Fibroblast of pulmonary artery (primary cell): ENCODE measurements at places on chromosomes 13 and 19.

- no peak for DNase-seq
Measured at GRCh38 chr13:112964971-112965492, 4.0 kb upstream of the MCF2L start.

DNA sequence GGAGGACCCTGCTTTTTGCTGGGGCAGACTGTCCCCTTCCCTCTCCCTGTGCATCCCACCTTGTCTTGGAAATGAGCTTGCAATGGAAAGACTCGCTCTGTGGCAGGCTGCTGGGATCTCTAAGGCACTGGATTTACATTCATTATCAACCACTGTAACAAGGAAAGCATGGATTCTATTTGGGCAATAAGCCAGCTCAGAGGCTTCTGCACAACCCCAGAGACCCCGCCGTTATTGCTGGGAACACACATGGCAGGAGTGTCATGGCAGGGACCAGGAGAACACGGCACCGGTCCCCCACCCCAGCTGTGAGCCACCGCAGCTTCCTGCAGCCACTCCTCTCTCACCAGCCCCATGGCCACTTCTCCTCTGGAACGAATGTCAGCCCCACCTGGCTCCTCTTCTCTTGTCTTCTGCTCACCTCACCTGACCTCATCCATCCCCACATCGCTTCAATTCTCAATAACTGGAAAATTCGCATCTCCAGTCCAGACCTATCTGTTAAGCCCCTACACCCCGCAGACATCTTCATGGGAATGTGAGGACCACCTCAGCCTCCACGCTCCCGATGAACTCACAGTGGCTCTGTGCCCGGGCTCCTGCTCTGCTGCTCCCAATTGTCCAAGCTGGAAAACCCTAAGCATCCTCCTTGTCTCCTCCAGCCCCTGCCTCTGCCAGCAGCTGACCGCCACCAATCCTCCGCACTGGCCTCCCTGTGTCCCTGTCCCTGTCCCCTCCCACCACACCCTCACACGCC is 181.5 kb downstream of the USP12 start:
- DNase-seq: no peak

- DNase-seq: no peak
Measured at GRCh38 chr13:28246891-28247290, 108.5 kb downstream of the PAN3 start.

DNA sequence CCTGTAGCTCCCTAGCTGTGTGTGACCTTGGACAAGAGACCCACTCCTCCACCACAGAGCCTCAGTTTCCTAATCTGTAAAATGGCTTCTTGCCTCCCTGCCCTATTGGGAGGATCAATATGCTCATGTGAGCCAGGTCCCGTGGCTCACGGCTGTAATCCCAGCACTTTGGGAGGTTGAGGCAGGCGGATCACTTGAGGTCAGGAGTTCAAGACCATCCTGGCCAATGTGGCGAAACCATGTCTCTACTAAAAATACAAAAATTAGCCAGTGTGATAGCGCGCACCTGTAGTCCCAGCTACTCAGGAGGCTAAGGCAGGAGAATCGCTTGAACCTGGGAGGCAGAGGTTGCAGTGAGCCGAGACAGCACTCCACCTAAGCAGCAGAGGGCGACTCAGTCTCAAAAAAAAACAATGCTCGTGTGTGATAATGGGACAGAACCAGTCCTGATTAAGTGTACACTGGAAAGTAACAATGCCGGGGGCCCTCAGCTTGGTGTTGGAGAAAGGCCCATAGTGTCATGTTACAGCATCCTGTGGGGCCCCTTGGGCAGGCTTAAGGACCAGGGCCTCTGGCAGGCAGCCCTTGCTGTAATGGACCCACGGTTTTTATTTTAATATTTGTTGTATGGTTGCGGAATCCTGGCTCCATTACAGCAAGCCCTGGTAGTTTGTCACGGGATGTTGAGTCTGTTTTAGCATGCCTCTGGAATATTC is 6.8 kb downstream of the RPS11 start:
- peak; percentile 95 for DNase-seq

- no peak for DNase-seq
Measured at GRCh38 chr13:61144301-61144700, 271.3 kb downstream of the PCDH20 start.

GRCh38 chr19:45423589-45424190 is at the start of gene ERCC1:
ERCC1 (minus strand) TSS chr19:45423917; CDS start chr19:45423374, 543 bp downstream.
- peak; percentile 95 for DNase-seq

DNA sequence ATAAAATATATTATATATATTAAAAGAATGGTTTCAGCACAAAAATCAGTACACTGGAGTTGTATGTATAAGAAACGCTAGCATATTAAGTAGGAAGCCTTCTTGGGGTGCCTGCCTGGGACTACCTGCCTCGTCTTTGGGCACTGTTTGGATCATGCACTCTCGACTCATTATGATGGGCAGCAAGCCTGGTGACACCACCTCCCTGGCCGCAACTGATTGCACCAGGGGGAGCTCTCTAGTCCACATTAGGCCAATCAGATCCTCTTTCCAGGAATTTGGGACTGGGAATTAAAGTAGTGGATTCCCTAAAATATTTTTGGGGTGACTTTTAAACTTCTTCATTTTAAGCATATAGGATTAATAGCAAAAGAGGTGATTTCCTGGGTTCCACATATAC is 56.0 kb upstream of the RGCC start:
- DNase-seq: no peak

- no peak for DNase-seq
Measured at GRCh38 chr19:13839938-13840304, 37.0 kb upstream of the NANOS3 start.

- DNase-seq: peak; percentile 56
Measured at GRCh38 chr13:29878101-29878500, 27.7 kb upstream of the UBL3 start.

DNA sequence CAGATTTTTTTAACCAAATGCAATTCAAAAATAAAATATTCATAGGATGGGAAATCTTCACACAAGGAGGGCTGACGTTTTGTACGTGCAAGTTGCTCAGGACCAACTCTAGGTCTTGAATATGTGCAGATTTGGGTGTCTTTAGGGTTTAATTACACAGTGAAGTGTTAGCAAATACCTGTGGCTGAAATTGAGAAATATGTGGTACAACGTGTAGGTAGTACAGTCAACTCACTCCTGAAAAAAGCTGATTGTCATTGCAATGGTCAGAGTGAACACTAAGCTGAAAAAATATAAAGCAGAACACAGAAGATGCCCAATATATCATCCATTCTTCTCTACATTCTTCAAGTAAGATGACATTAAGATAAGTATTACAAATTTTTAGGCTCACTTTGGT is 314.3 kb downstream of the SLITRK1 start:
- DNase-seq: no peak

- DNase-seq: peak; percentile 26
Measured at GRCh38 chr19:12880551-12881171, 588 bp downstream of the DNASE2 start.

- peak; percentile 18 for DNase-seq
Measured at GRCh38 chr13:37412241-37412921, 186.2 kb downstream of the POSTN start.

GRCh38 chr13:112779856-112780604 is 90.2 kb downstream of the ATP11A start:
- DNase-seq: no peak

DNA sequence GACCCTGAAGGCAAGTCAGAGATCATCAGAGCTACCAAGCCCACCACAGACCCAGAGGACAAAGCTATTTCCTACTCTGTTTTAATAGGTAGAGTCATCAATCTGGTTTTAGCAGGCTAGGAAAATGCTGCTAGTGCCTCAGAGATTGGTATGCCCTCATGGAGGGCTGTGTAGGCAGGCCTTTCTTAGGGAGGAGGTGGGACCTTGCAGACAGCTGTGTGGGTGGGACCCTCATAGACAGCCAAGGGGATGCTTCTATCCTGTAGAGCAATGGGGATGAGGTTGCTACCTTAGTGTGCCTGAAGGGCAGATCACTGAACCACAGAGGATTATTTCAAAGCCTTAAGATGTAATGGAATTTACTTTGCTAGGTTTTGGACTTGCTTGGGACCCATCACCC is 534.9 kb upstream of the KLF12 start:
- no peak for DNase-seq

DNA sequence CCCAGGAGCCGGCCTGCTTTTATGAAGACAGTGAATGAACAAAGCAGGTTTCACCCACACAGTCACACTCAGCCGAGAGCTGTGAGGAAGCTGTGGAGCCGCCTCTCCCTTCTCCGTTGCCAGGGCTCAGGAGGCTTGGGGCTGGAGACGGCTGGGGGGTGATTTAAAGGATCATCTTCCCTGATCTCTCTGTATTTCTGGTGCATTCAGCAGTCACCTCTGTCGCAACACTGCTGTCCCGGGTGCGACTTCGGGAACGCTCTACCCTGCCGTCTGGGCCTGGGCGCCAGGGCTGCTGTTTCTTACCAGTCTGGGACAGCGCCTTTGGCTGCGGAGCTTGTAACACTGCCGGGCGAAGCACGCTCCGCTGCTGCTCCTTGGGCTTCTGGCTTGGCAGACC is 18.1 kb downstream of the CAPS start:
- DNase-seq: no peak

DNA sequence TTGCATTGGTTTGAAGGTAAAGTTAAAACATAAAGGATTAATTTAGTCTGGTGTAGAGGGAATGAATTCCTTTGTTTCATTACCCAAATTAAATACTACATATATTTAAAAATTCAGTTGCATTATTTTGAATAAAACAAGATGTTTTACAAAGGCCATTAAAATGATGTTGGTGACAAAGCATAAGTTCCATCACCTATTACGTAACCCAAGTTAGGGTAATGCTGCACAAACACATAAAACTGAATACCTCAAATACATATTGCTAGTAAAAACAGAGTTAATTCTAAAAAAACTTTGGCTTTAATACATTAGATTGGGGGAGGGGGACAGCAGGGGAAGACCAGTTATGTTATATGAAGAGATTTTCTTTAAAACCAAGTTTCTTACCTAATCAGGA is 80.3 kb downstream of the SERP2 start:
- no peak for DNase-seq

DNA sequence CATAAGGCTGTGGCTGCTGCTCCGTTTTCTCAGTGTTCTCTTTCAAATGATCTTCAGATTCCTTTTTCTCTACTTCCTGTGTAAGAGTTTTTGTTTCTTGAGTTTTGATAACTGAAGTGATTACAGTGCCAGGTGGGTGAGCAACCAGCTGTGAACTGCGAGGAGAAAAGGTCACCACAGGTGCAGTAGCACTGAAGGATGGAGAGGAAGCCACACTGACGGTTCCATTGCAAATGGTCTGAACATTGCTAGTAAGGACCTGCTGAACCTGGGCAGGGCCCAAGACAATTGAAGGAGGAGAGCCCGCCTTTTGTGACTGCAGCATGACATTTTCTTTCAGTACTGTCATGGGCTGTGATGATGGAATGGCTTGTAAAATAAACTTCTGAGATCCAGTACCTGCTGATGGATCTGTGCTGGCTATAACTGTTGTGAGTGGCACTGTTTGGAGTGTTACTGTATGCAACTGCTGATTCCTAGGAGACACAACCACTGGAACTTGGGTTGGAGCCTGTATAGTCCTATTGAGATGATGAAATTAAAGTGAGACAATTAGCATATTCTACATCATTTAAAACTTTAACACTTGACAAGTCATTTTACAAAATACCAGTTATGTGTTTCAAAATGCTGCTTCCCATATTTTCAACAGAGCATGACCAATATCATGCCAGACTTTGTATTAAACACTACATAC is 85.5 kb downstream of the ELF1 start:
- DNase-seq: no peak

DNA sequence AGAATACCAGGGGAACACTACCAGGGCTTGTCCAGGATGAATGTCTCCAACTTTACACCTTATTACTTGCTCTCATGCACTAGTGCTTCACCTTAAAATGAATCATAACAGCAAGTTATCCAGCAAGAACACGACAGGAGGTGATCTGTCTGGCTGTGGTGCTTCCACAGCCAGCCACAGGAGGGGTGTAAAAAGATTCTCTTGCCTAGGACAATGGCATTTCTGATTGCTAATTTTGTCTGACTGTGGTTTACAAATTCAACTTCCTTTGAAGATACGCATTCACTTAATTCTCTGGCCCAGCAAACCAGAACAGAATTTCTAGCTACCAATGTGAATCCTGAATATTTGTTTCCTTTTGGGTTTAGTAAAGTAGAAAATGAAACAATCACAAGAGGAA is 23.1 kb upstream of the COG3 start:
- peak; percentile 16 for DNase-seq

DNA sequence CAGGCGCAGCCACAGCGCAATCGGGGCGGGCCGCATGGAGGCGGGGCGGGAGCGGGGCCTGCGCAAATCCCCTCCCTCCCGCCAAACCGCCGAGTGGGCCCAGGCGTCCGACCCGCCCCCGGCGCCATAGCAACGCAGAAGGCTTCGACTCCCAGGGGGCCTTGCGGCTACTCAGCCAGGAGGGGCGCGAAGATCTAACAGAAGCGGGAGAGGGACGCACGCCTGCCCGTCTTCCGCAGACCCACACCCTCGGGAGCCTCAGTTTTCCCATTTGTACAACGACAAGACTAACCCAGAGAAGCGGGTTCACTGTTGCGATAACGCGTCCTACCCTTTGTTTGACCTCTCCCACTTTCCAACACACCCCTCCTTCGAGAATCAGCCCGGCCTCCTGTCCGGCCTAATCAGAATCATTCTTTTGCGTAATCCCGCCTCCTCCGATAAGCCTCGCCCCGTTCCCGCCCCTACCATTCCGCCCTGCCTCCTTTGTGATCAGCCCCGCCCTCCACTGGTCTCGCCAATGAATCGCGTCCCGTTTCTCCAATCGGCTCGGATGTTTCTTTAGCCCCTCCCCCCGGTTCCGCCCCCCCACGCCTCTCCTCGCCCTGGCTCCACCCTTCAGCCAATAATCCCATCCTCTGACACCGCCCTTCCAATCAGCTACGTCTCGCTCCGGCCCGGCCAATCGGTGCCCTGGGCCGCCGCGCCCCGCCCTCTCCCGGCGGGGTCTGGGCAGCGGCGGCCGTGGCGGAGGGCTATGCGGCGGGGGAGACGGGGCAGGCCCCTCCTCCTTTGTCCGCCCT is at the start of gene PCSK4:
Gene PCSK4 (minus strand): TSS at position 40 of the 803 bp plus-strand sequence. CDS start 4 bp downstream, at position 36.
- peak; percentile 99 for DNase-seq

DNA sequence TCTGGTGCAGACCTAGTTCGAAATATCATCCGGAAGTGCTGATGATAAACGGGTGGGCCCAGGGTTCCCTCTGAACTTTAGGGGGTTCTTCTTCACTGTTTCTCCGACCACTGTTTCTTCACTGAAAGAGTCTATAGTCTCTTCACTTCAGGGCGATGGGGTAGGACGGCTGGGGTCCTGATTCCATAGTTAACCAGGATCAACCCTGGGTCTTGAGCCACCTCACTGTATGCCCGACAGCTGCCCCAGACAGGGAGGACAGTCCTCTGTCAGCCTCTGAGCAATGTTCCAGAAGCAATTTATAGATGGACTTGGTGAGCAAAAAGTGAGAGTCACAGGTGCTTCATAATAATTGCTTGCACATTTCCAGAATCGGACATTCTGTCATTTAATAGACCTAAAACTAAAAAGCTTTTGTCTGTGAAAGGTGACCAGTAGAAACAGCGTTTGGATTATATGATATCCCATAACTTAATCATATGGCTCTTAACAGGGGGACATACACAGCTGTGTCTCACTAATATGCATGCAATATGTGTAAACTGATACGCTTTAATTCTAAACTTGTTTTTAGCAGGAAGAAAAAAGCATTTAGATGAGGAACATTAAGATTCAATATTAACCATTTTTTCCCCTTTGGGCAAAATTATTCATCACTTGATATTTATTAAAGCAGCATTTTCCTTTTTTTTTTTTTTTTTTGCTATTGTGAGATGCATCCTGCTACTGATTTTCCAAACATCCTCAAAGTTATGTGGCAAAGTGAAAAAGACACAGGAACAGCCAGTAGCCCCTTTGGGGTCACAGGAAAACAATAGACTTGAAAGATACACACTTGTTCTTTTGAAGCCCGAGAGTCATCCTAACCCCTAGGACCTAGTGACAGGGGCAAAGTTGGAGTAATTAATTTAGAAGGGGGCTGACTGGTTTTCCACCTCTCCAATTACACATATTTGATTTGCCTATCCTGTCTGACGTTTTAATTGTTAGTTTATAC is 277.0 kb downstream of the ZNF536 start:
- DNase-seq: no peak
